ENCODE measurements at places on chromosomes 11 and 22.

DNA sequence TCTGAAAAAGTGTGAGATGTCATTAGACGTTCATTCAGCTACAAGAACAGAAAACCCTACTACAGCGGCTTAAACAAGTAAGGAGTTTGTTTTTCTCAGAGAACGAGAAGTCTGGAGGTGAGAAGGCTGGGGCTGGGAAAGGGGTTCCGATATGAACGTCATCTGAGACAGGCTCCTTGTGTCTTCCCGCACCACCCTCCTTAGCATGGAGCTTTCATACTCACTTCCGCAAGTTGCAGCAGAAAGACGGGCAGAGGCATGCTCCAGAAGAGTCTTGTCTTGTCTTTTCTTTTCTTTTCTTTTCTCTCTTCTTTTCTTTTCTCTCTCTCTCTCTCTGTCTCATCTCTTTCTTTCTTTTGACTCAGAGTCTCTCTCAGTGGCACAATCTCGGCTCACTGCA, 3.6 kb downstream of the TMEM45B start:
- DNase-seq, result no peak

- no peak for DNase-seq
Measured at GRCh38 chr11:83671289-83671688, 385.1 kb upstream of the CCDC90B start.

DNA sequence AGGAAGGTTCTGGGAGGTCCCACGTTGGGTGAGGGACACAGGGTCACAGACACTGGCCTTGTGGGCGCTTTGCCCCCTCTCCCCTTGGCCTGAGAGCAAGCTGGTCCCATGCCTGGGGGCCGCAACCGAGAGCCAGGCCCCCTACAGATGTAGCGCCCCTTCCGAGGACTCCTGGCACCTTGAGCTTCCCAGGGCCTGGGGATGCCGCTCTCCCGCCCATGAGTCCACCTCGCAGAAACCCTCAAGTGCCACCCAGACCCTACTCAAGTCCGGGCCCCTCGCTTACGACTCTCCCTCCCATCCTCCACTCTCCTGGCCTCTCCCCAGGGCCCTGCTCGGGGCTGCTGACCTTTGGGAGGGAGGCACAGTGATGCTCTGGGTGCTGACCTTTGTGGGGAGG, 204.0 kb downstream of the BRD1 start:
- no peak for DNase-seq

GRCh38 chr11:82995754-82996398, 75.8 kb downstream of the RAB30 start:
- peak; percentile 77 for DNase-seq
